Type B pancreatic cell (in vitro differentiated cells): ENCODE measurements at places on chromosomes 7 and 10. TPM values are rescaled to one million over a fixed set of nuclear protein-coding genes. Genes with fewer than 3 reads are reported as not detected.

GRCh38 chr10:67520924-67521520, 175.0 kb downstream of the CTNNA3 start:
- H3K4me1 ChIP-seq: no peaks in the 10 kb centered on the region
- no peak overlapping the region for H3K27ac ChIP-seq
- H3K4me3 ChIP-seq: no peak overlapping the region
- no peaks in the 10 kb centered on the region for H3K36me3 ChIP-seq
- peaks cover 3% of the 10 kb centered on the region for H3K27me3 ChIP-seq

DNA sequence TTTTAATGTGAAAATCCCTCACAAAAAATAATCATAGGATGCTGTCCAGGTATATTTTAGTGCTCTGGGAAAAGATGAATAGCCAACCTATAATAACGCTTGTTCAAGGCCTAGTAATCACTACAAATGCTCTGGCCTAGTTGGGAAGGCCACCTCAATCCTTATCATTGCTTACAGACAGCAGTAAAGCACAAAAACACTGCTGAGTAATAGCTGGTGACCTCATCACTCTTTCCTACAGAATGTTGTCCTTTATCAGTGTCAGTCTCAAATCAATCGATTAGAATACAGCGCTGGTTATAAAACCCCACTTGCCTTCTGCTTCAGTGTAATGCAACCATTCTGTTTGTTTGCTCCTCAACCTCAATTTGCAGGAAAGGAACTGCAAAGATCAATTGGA, 72.6 kb upstream of the STEAP1 start:
- no peaks in the 10 kb centered on the region for H3K36me3 ChIP-seq
- no peaks in the 10 kb centered on the region for H3K4me1 ChIP-seq
- no peaks in the 10 kb centered on the region for H3K27me3 ChIP-seq
- no peak overlapping the region for H3K4me3 ChIP-seq
- DNase-seq: no peak

DCLRE1A gene
- total RNA-seq: 7.3 and 9.2 TPM in 2 replicates

DNA sequence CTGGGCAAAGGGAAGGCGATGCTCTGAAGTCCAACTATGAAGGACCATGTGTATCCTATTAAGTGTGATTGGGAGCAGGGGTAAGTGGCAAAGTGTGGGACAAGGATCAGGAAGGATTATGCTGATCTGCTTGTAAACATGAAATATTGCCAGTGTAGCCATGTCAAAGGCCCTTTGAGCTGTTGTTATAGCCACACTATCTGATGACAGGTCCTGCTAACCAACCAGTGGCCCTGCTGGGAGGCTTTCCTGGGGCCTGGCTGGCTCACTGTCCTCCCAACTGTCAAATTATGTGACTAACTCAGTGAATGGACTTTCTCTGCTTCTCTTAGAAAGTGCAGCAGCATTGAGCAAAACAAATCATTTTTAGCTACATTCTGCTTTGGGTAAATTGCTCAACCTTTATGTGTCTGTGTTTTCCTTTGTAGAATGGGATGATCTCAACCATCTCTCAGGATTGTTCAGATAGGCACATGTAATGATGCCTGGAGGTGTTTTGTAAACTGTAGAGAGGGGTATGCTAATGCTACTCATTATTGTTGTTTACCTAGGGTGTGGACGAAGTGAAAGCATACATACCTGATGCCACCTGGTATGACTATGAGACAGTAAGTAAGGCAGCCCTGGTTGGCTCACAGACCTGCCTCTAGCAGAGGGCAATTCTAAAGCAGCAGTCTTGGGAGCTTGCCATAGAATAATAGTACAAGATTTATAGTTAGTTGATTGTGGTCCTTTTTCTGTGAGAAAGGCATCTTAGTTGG, 47.4 kb downstream of the MGAM2 start:
- no peaks in the 10 kb centered on the region for H3K36me3 ChIP-seq
- peaks cover 3% of the 10 kb centered on the region for H3K27me3 ChIP-seq
- no peak overlapping the region for H3K4me3 ChIP-seq
- H3K27ac ChIP-seq: no peak overlapping the region
- no peak for DNase-seq

NPSR1 gene
- total RNA-seq: not detected in 2 replicates

SP8 gene
- total RNA-seq: 2.0 and 4.3 TPM in 2 replicates

DNA sequence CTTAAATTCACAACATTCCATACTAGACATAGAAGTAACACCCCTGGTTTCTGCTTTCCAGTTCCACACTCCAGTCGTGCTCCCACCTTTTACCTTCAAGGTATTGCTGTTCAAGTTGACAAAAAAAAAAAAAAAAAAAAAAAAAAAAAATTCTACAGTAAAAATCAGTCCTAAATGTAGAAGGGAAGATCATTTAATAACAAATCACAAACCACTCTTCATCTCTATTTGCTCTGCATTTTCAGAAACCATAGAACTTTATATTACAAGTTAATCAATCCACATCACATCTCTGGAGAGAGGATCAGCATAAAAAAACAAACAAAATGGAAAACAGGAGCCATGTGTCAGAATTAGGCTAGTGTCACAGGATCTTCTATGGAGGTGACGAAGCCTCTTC, 206.3 kb upstream of the KLF14 start:
- no peak overlapping the region for H3K27ac ChIP-seq
- no peak for DNase-seq
- H3K36me3 ChIP-seq: no peaks in the 10 kb centered on the region
- no peak overlapping the region for H3K4me3 ChIP-seq

- no peaks in the 10 kb centered on the region for H3K36me3 ChIP-seq
- H3K27ac ChIP-seq: no peak overlapping the region
- H3K4me1 ChIP-seq: no peaks in the 10 kb centered on the region
These were observed 32.6 kb upstream of the PDK4 start for GRCh38 chr7:95628831-95629439.

OR6B1 gene
- not detected in 2 replicates for total RNA-seq

- H3K36me3 ChIP-seq: no peaks in the 10 kb centered on the region
- H3K4me3 ChIP-seq: no peak overlapping the region
- H3K27ac ChIP-seq: no peak overlapping the region
These were observed 105.3 kb downstream of the PPP1R3A start for GRCh38 chr7:113813471-113813870.

DUSP5 gene
- total RNA-seq: 16.3 and 61.6 TPM in 2 replicates

DNA sequence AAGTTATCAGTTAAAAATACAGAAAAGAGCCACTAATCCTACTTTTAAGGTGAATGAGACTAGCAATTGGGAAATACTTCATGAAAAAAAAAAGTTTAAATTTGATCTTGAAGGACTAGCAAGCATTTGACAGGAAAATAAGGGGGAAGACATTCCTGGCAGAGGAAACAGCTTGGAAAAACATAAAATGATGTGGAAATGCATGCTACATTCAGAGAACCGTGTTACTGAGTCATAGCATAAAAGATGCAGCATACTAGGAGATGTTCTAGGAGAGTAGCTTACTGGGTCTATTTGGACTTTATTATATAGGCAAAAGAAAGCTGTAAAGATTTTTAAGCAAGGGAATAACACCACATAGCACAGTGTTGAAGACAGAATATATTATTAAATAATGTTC, 108.6 kb upstream of the COL1A2 start:
- no peak overlapping the region for H3K27ac ChIP-seq
- no peaks in the 10 kb centered on the region for H3K36me3 ChIP-seq
- DNase-seq: no peak

DNA sequence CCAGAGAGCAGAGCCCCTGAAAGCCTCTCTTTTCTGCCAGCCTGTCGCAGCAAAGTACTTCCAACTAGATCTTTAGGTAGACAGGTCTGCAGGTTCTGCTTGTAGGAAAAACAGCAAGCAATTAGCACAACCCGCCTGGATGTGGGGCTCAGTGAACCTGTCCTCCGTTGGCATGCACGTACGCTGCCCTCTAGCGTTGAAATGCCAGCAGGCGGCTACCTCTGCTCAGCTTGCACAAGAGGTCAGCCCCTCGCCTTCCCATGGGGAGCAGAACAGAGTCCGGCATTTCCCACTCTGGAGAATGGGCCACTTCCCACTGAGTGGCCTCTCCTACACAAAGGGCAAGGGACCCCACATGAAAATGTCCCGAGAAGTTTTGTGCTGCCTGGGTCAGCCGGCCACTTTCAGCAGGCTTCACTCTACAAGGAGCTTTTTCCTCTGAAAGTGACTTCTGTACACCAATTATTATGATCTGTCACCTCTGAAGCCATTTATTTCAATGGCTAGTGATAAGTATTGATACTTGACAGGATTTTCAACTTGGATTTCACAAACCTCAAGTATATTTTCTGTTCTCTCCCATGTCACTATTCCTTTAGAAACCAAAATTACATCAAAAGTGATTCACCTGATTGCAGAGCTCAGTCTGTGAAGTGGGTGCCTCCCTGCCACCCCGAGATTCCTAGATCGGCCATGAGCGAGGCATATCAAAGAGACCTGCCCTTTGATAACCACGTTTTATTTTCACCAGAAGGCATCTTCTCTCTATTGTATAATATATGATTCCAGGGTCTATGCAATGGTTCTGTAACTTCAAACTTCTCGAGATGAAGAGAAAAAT, 56.7 kb downstream of the JCAD start:
- H3K4me3 ChIP-seq: peak overlapping the region; percentile 15
- no peaks in the 10 kb centered on the region for H3K27me3 ChIP-seq
- DNase-seq: peak; percentile 87
- H3K36me3 ChIP-seq: peaks cover 3% of the 10 kb centered on the region
- peaks cover 44% of the 10 kb centered on the region for H3K4me1 ChIP-seq
- H3K27ac ChIP-seq: no peak overlapping the region

GRCh38 chr7:40546616-40547501, 412.1 kb downstream of the SUGCT start:
- no peaks in the 10 kb centered on the region for H3K36me3 ChIP-seq
- no peak for DNase-seq
- no peaks in the 10 kb centered on the region for H3K27me3 ChIP-seq
- no peak overlapping the region for H3K27ac ChIP-seq

PTF1A gene
- total RNA-seq: 0.51 and 1.4 TPM in 2 replicates

GRCh38 chr10:5856701-5857004, 33.0 kb downstream of the ANKRD16 start:
- DNase-seq: no peak
- H3K27me3 ChIP-seq: no peaks in the 10 kb centered on the region
- peak overlapping the region; percentile 23 for H3K27ac ChIP-seq
- H3K36me3 ChIP-seq: peaks cover 4% of the 10 kb centered on the region
- H3K4me3 ChIP-seq: no peak overlapping the region

DNA sequence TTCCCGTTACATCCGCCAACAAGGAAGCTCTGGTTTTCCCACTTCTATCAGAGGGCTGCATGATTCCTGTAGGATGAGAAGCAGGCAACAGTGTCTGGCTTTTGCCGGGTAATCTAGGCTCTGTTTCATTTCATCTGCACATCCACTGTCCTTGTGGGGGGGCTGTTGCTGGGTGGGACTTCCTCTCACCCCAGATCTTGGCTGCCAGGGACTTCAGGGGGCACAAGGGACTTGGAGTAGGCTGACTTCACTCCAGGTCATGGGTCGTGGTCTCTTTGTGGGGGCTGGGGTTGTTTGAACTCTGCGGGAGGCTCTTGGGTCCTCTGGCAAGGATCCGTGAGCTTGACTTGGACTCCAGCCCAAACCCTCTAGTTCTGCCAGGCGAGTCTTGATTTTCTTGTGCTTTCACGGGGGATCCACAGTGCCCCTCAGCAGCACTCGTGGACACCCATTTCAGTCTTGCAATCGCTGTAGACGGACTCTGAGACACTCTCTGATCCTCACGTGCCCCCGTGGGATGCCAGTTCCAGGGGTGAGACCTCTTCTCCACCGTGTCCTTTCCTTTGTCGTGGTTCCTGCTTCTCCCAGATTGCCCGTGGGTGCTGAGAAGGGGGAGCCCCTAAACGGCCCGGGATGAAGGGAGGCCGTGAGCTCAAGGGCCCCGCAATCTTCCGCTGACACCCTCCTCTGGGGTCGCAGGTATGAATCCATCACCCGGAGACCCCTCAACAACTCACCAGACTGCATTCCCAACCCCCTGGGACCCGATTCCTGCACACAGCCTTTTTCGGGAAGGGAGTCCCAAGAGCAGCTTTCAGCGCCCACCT, 21.4 kb upstream of the ZNF273 start:
- DNase-seq: peak; percentile 34
- H3K4me3 ChIP-seq: no peak overlapping the region
- H3K27ac ChIP-seq: no peak overlapping the region
- H3K27me3 ChIP-seq: peaks cover 19% of the 10 kb centered on the region
- no peaks in the 10 kb centered on the region for H3K4me1 ChIP-seq
- H3K36me3 ChIP-seq: no peaks in the 10 kb centered on the region

- no peak for DNase-seq
- H3K27ac ChIP-seq: no peak overlapping the region
- H3K4me1 ChIP-seq: peaks cover under 1% of the 10 kb centered on the region
- H3K36me3 ChIP-seq: no peaks in the 10 kb centered on the region
- no peak overlapping the region for H3K4me3 ChIP-seq
These were observed 38.8 kb downstream of the RAMP3 start for GRCh38 chr7:45196374-45196773.
